ENCODE measurements at places on chromosomes 4 and X.

GRCh38 chr4:11469650-11470437 is 41.1 kb upstream of the HS3ST1 start:
- DNase-seq, result no peak

DNA sequence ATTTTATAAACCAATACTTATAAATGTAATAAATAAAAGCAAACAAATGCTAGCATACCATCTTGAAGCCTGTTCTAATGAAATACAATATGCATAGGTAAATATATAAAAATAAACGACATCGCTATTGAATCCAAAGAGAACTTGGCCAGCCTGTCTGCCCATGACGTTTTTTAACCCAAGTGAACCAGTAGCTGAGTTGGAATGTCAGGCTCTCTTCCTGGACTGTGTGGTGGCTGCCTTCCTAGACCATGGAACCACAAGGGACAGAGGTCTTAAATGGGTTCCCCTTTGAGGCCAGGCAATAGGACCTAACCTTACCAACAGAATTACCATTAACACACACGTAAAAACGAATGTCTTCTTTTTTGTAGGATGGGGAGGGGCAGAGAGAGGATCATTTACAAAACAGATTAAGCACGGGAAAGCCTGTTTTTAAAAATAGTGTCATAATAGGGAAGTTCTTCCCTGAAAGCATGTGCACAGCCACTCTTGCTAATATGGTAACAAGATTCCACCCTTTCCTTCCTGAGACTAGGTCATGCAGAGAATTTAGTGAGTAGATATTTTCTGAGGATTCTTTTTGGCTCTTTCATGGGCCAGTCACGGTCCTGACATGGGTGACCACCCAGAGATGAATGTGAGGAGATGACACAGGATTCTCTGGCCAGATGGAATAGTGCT is 69.4 kb upstream of the ACSL1 start:
- DNase-seq, result no peak

DNA sequence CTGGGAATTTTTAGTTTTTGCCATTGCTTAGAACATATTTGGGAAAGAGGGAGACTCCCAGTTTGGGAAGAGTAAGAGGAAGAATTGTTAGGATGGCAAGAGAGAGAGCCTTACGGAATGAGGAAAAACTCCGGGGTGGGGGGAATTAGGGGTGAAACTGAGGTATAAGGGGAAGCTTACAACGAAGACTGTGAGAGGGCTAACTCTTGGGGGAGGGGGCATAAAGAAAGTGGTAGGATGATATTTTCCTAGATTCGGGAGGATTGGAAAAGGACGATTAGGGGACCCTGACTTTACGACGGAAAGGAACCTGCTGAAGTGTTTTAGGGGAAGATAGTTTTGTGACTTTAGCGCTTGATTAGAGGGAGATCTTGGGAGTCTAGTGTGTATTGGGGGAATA is 86.2 kb upstream of the HPRT1 start:
- DNase-seq, result no peak

- no peak for DNase-seq
These were observed 53.0 kb downstream of the ARSF start for GRCh38 chrX:3094261-3094660.

DNA sequence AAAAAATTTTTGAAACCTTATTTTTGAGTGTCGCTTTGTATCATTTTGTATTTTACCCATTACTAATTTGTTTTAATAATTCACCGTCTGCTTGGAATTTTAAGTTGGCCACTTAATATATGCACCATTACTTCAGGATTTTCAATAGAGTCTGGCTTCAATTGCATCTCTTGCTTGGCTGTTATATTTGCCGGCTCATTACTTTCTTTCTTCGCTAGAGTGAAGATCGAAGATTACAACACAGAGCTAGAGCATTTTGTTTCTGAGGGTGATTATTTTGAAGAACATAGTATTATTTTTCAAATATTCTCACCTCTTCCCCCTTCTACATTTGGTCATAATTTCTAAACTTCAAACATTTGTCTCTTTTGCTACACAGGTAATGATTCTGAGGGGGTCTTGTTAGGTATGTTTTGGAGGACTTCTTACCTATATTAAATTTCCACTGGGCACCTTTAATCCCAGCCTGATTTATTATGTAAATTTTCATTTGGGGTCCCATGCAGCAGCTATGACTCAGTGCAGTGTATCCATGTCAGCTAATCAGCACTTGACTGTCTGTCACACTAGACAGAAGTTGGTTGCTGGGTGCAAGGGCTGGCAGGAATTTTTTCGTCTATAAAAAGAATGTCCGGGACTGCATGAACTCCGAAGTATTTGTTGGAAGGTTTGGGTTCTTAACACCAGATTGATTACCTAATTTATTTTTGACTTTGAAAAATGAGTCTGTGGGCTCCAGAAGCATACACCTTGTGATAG is 18.6 kb downstream of the TBC1D1 start:
- DNase-seq, result no peak

GRCh38 chr4:107098401-107098800 is 62.3 kb upstream of the DKK2 start:
- DNase-seq, result no peak

- DNase-seq, result no peak
These were observed 589.5 kb downstream of the BCOR start for GRCh38 chrX:39508300-39508692.

GRCh38 chr4:44368413-44369167 is 80.0 kb downstream of the KCTD8 start:
- no peak for DNase-seq

DNA sequence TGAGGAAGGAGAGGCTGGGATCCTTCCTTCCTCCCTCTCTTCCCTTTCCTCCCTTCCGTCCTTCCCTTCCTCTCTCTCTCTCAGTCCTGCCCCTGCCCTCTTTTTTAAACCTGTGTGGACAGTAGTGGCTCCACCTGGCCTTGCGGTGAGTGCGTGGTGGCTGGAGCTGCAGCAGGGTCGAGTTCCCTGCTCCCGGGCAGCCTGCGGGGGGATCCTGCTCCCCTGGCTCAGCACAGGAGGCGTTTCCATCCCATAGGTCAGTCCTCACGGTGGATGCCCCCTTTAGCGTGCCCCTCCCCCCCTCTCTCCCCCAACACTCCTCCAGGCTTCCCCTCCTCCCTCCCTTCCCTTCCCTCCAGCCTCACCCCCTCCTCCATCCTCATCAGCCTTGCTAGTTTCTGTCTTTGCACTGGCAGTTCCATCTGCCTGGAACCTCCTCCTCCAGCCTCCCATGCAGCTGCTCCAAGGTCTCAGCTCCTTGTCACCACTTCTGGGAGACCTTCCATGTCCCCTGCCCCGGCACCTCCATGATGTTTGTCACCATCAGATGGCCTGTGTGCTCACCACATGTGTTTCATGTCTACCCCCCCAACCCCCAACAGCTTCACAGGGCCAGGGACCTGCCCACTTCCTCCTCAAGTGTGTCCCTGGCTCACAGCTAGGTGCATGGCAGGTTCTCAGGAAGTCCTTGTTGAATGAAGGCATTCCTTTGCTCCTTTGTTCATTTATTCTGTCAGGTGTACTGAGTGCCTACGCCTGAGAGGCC is 68.4 kb downstream of the PSAPL1 start:
- no peak for DNase-seq

DNA sequence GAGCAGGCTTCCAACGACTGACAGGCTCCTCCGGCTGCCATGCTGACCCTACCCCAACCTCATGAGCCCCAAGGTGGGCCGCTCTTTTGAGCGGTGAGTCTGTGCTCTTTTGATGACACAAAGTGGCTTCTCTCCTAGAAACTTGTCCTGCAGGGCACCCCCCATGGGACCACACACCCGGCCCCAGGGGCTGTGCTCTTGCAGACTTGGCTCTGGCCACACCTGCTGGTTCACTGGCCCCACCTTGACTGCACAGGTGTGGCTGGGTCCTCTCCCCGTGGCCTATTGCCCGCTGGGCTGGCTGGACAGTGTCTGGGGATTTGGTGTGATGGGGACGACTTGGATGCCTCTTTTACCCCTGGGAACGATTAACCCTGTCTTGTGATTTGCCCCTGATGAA is 1.5 kb upstream of the CPZ start:
- no peak for DNase-seq

GRCh38 chrX:129877401-129877800 is 28.6 kb upstream of the UTP14A start:
- DNase-seq, result no peak

DNA sequence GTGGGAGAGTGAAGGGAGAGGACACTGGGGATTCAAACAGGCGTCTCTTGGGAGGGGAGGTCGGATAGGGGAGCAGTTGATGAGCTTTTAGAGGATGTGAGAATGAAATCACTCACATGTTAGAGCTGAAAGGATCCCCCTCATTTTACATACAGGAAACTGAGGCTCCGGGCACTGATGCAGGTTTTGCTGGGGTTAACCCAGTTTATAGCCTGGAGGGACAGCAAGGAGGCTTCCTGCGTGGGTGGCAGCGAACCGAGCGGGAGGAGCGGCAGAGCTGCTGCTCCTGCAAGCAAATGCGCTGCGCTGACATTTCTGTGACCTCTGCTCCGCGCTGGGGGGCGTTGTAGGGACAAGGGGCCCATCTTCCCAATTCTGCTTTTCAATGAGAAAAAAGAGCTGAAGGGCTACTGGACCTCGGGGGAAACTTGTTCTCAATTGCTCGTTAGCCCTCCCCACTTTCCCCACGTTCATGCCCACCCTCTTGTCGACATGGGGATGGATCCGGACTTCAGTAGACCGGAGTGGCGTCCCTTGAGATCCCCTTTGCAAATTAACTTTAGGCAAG is 1.2 kb upstream of the NEUROG2 start:
- no peak for DNase-seq

DNA sequence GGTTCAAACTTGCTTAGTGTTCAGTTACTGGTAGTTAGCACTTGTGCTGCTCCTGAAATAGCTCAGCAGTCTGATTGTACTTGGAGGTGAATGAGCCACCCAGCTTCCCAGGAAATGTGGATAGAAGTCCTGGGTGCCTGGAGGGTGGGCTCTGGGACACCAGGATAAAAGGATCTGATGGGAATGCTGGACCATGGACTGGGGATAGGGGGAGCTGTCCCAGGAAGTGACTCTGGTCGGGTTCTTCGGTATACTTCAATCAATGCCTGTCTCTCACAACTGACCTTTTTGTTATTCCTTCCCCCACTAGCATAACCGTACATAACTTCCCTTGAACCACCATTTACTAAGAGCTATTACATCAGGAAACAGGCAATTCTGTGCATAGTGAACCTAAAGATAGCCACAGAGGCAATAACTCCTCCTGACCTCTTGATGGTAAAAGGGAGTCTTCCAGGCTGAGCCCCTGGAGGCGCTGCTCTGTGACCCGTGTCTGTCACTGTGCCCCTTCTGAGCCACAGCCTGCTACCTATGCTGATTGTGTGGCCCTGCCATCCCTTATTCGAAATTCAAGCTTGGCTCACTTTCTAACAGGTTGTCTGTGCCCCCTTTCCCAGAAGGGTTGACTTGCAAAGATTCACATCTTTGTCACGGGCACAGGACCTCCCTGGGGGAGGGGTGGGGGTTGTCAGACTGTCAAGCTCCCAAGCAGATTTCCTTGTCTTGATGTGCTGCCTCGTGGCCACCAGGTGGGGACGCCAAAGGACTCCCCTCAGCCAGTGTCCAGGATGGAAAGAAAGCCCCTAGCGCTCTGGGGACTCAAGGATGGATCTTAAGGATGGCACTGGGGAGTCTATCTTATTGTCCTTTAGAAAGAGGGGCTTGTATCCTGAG is 24.5 kb upstream of the WDR1 start:
- DNase-seq, result no peak

DNA sequence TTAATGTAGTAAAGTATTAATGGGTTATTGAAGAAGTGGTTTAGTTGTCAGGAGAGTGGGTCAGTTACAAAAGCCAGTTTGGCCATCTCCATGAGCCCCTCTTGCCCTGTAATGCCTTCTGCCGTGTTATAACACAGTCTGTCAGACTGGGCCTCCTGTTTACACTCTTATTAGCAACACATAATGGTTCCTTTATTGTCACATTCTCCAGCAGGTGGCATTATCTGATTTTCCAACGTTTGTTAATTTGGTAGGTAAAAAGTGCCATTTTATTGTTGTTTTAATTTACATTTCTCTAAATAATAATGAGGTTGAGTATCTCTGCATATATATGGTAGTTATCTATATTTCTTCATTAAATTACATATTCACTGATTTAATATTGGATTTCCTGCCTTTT is 560.8 kb downstream of the FGF13 start:
- DNase-seq, result no peak

DNA sequence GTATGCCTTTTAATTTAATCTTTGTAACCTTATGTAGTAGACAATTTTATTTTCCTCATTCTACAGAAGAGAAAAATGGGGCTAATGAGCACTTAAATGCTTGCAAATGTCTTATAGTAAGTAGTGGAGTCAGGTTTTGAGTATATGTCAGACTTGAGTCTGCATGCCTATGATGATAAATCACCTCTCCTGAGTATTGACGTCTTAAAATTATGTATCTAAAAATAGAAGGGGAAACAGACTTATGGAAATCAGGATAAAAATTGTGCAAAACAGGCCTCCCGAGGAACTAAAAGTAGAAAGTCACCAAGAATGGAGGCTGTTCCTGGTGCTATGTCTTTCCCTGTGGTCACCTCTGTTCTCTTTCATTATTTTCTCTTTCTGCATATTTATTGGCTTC is 92.7 kb downstream of the STIM2 start:
- DNase-seq, result no peak

GRCh38 chrX:69028006-69028760 is 137.1 kb downstream of the PJA1 start:
- DNase-seq, result no peak

DNA sequence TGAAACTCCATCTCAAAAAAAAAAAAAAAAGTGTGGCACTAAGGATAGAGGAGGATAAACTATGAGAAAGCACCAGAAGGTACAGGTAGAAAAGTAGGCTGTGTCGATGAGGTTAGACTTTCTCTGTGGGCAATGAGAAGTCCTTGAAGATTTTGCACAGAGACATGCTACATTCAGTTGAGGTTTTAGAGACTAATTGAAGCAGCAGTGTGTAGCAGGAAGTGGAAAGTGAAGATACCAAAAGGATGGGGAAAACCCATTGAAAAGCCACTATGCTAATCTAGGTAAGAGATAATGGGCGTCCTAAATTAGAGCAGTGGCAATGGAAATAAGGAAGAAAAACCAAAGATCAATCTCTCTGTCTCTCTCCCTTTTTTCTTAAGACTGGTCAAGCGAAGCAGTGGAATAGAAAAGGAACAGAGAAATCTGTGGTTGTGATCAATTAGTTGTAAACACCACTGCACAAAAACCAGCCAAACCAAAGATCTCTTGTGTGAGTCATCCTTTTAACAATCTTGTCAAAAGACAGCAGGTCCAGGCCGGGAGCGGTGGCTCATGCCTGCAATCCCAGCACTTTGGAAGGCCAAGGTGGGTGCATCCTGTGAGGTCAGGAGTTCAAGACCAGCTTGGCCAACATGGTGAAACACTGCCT is 3.5 kb downstream of the SPINK2 start:
- DNase-seq, result no peak

- no peak for DNase-seq
These were observed 40.8 kb downstream of the ARSD start for GRCh38 chrX:2888309-2888708.

- DNase-seq, result no peak
These were observed 1.4 kb upstream of the FAM53A start for GRCh38 chr4:1685235-1686150.
